Amniotic epithelial cell (primary cell): ENCODE measurements at places on chromosomes 2 and 18.

GRCh38 chr2:231452799-231453508 is 11.3 kb downstream of the NCL start:
- no peak for DNase-seq

- no peak for DNase-seq
Observed at GRCh38 chr18:25019086-25019860, 332.7 kb downstream of the ZNF521 start.

DNA sequence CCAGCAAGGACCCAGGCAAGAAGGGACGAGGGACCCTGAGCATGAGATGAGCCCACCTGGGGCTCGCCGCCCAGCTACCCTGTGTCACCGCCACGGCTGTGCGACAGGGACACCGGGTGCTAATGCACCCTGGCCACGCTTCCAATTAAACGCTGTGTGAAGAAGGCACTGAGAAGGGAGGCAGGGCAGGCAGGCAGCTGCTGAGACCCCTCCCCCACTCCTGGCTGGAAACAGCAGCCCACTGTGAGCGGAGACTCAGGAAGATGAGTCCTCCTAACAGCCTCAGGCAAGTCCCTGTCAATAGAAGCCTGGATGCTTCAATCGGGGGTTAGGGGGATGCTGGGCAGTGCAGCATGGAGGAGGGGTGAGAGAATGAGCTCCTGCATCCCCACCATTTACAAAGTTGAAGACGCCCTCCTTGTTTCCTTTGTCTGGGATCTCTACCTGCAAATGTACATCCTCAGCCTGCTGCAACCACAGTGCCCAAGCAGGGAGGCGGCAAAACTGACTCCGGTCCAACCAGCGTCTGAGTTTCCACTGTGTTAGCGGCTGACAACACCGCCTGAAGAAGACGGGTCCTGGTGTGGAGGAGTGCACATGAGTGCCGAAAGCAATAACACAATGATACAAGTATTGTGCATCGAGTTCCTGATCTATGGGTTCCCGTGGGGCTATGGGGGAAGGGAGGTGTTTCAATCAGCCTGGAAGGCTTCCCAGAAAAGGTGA is 12.8 kb downstream of the TMEM163 start:
- DNase-seq = no peak

DNA sequence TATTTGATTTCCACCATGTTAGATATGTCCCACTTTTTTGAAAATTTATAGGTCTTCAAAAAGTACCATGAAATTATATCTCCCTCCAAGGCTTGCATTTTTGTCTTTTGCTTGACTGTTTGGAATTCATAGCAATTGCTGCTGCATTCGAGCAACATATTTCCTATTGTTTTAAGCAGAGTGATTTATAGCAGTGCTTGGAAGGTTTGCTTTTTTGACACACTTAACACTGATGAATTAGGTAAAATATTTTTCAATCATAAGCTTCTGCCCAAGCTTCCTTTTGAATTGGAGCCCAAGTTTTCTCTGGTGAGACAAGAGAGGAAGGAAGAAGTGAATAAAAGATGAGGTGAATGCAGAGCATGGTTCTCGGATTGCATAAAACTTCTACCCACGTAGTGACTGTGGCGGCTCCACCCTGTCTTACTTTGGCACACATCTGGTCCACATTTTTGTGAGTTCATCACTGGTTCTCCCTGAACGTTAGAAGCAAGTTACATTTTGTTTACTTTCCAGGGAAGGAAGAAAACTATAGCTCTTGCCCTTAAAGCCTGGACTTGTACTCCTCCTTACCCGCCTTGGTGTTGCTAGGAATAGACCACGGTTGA is 667.0 kb downstream of the TSN start:
- DNase-seq = no peak

- peak; percentile 32 for DNase-seq
Observed at GRCh38 chr2:190646780-190647522, 1.9 kb upstream of the NAB1 start.

- DNase-seq = peak; percentile 70
Observed at GRCh38 chr2:120246546-120247300, 5.9 kb upstream of the RALB start.
